ENCODE measurements at places on chromosomes 2 and 18.
A peak's percentile ranks its signal among the peaks of the same experiment; 100 is the strongest.

DNA sequence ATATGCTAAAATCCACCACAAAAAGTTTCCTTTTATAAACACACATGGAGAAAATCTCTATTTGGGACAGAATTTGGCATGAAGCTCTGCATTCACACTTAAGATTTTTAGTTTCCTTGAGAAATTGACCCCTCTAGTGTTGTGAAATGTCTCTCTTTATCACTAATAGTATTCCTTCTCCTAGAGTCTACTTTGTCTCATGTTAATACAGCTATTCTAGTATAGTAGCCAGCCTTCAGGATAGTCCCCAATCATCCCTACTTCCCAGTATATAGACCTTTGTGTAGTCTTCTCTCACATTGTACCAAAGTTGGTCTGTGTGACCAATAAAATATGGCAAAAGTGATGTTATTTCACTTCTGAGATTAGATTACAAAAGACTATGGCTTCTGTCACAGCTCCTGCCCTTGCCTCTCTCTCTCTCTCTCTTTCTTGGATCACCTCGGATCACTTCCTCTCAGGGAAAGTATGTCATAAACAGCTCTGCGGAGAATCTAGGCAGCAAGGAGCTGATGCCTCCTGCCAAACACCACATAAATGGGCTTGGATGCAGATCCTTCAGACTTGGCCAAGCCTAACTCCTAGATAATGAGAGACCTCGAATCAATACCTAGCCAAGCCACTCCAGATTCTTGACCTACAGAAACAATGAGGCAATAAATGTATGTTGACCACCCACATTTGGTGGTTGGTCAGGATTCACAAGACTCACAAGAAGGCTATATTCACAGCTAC, 59.7 kb upstream of the NABP1 start:
- no peak for DNase-seq

DNA sequence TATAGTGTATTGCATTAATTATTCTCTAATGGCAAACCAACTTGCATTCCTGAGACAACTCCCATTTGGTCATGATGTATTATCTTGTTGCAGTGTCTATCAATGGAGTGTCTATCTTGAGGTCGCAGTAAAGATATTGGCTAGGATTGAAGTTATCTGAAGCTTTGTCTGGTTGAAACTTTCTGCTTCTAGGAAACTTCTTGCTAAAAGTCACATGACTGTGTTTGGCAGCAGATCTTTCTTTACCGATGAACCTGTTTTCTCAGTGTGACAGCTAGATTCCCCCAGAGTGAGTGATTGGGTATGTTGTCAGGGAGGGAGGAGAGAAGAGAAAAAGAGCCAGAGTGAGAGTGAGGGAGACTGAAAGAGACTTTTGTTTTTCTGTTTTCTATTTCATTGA, 119.6 kb downstream of the QPCT start:
- no peak for DNase-seq

GRCh38 chr2:240917684-240918257, 11.6 kb downstream of the CROCC2 start:
- no peak for DNase-seq

DNA sequence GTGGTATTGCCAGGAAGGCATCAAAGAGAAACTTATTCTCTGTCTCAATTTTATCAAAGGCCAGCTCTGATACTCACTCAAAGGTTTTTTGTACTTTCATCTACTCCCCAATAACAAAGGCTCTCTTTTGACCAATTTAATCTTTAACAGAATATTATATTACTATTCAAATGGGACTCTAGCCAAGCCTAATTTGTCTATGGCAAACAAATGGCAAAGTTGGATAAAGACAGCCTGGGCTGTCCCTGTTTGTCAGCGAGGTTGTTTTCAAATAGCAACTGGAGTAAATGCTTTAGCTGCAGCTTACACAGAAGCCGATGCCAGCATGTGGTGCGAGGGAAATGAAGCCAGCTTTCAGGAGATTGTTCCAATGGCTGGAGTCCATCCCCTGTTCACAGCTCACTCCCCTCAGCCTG, 80.1 kb upstream of the CTNNA2 start:
- DNase-seq: no peak

- DNase-seq: peak; percentile 51
Measured at GRCh38 chr2:46481198-46482193, 2.1 kb downstream of the TMEM247 start.

DNA sequence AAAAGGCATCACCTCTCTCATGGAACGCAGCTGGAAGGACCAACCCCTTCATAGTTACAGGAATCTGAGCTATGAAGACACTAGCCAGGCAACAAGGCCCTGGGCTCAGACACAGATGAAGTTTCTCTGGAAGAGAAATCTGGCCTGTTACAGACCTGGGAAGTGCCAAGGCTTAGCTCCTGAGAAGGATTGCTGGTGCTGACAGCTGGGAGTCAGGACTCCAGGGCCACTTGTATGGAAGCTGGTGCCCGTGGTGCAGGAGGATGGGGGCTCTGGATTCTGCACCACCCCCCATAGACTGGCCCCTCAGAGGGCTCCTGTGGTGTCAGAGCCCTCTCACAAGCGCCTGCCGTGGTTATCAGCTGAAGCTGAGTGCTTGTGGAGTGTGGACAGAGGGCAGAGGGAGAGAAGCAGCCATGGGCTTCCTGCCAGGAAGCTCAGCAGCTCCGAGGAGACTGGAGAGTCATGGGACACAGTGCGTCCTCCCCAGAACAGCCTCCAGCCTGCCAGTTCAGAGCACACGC, 87.3 kb upstream of the LCLAT1 start:
- DNase-seq: no peak

GRCh38 chr18:73087282-73087977, 219.6 kb upstream of the NETO1 start:
- DNase-seq: no peak

- DNase-seq: peak; percentile 97
Measured at GRCh38 chr2:75523313-75524275, 37.1 kb downstream of the EVA1A start.

GRCh38 chr2:42794271-42795046, 2.1 kb upstream of the HAAO start:
- DNase-seq: no peak

GRCh38 chr2:10559634-10560224, 111.6 kb upstream of the ODC1 start:
- no peak for DNase-seq

DNA sequence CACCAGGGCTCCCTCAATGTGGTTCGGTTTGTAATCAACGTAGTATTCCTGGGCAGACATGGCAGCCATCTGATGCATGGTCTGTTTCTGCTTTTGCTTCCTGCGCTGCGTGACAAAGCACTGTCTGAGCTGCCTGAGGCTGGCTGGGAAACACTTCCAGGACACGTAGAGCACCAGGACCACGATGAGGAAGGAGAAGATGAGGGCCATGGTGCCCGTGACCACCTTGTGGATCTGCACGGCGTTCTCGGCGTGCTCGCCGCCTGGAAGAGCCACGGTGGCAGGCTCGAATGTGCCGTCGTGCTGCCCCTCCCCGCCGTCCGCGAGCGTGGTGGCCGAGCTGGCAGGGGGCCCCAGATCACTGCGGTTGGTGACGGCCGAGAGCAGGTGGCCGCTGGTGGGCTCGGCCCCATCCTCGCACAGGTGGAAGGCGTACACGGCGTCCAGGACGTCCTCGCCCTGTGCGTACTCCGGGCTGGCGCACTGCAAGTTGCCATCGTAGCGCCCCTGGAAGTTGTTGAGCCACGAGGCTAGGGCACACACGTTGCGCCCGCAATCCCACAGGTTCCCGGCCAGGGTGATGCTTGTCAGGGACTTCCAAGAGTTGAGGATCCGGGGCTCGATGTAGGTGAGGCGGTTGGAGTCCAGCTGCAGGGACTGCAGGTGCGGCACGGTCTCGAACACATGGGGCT, 2.1 kb downstream of the LRRTM1 start:
- no peak for DNase-seq

DNA sequence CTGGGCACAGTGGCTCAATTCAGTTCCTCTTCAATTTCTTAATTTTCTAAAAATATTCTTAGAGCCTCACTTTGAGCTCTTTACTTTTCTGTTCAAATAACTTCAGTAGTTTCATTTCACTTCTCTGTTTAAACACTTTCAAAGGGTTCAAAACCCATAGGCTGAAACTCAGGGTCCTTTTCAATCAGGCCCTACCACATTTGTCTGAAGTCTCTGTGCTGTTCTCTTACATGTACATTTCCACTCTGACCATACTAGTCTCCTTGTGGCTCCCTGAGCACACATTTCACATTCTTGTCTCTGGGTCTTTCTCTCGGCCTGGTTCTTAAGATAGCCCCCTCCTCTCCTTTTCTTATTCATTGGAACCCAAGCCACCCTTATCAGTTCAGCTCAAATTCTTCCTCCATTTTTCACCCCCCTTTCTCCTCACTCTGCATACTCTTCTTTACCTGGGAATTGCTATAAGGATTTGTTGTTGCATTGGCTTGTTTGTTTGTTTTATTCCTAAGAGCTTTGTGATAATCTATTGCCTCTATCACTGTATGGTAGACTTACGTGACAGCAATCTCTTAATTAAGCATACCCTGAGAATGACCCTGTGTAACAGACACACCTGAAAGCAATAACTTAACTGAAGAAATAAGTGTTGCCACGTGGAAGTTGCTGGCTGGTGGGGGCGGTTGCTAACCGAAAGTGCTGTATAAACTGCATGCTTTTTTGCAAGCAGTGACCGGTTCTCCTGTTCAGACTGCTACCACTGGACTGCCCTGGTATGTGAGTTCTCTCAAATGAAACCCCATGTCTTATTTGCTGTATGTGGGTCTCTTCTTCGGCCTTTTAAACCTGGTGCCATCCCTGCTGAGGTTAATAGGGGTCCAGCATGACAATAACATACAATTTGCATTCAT, 27.7 kb upstream of the ACADL start:
- no peak for DNase-seq

DNA sequence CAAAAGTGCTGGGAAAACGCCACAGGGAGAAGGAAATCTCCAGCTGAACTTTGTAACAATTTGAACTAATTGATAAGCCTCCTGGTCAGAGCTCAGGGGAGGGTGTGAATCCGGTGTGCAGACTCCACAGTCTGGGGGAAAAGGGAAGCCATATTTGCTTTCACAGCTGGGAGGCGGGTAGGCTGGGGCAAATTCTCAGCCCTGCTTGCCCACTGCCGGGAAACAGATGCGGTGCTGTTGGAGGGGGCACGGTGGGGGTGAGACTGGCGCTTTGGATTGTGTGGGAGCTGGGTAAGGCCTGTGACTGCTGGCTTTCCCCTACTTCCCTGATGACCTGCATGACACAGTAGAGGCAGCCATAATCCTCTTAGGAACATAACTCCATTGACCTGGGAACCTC, 134.8 kb downstream of the ADCYAP1 start:
- no peak for DNase-seq

DNA sequence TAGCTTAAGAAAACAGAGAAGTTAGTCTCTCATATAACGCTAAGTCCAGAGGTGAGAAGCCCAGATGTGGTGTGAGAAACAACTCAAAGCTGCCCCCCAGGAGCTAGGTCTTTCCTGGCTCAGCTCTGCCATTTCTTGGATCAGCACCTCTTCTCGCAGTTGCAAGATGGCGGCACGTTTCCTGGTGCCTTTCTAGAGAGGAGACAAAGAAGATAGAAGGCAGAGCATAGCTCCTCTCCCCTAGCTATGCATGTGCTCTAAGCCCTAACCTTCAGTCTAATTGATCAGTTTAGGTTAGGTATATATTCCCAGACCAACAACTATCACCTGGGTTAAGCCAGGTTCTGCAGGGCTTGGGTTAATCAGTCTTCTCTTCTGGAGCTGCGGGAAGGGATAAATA, 119.5 kb upstream of the RAB12 start:
- no peak for DNase-seq

GRCh38 chr2:234415706-234416105, 81.2 kb downstream of the ARL4C start:
- no peak for DNase-seq

GRCh38 chr2:60819155-60819862, 62.1 kb upstream of the REL start:
- DNase-seq: no peak

GRCh38 chr2:9423922-9424272, 443 bp downstream of the CPSF3 start:
- no peak for DNase-seq

DNA sequence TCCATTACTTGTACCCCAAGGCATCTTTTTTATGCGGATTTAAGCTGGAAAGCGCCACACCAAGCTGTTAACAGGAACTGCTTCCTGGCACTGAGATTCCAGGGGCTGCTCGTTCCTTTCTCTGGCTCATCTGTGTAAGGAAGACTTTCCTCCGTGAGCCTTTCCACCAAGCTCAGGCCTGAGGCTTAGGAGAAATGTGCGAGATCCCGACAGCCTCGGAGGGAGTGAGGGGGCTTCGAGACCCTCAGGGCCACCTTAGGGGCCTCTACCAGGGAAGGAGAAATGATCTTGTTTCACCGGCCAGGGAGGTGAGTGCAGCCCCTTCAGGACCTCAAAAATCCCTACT, 17.1 kb downstream of the B3GNT7 start:
- DNase-seq: no peak

DNA sequence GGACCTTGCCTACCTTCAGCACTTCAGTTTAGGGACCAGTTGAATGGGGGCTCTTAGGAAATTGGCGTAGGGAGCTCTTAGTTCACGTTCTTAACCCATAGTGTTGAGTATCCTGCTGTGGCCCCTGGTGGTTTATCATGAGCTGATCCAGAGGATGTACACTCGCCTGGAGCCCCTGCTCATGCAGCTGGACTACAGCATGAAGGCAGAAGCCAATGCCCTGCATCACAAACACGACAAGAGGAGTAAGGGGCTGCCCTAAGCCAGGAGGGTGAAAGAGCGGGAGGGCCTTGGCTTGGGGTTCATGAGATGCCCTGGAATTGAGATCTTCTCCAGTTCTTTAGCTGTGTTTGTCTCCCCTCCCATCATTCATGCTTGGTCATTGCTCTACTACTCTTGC, 2.9 kb downstream of the RETREG2 start:
- DNase-seq: no peak

DNA sequence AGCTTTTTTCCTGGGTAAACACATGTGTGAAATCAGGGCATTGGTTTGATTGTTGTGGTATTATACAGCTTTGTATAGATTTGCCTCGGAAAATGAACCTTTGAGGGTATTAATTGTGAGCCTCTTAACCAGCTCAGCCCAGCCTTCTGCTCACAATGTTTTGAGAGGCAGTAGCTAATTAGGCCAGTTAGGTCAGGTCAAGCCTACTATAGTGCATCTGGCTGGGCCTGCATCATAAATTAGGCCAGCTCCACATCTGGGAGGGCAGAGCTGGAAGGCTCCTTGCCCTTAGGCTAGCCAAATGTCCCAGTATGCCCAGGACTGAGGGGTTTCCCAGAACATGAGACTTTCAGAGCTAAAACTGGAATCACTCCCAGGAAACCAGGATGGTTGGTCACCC, 43.0 kb downstream of the LRATD1 start:
- DNase-seq: no peak
